ENCODE measurements at places on chromosomes 11 and 22.

DNA sequence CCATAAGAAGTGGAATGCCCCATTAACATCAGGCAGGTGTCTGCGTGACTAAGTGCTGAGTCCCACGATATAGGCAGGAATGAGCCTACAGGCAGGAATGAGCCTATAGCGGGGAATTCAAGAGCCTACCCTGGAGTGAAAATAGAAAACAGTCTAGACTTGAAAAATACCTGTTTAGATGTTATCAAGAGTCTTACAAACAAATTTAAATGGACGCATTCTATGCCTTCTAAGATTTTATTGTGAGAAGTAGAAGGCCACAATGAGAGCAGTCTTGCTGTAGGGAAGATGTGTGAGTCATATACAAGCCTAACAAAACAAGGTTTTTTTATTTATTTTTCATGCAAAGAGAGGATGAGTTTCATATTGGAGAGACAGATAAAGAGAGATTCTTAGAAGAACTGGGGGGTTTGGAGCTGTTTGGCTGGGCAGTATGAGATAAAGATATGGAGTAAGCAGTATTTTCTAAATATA is 200.8 kb upstream of the ZC3H12C start:
- DNase-seq: no peak

DNA sequence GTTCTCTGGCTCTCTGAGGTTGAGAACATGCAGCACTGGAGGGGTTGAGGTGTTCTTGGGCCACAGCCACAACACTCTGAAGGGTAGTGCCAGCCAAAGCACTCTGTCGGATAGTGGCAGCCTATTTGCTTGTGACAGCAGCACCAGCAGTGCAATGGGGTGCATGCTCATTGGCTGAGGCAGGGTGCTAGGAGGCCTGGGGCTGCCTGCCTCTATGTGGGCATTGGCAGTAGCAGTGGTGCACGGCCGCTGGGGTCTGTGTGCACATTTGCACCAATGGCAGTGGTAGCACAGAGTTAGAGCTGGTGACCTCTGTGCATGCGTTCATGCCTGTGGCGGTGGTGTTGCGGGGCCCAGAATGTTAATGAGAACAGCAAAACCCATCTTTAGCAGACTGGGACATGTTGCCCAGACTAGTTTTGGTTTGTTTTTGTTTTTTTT is 25.4 kb downstream of the PI4KA start:
- DNase-seq: no peak

DNA sequence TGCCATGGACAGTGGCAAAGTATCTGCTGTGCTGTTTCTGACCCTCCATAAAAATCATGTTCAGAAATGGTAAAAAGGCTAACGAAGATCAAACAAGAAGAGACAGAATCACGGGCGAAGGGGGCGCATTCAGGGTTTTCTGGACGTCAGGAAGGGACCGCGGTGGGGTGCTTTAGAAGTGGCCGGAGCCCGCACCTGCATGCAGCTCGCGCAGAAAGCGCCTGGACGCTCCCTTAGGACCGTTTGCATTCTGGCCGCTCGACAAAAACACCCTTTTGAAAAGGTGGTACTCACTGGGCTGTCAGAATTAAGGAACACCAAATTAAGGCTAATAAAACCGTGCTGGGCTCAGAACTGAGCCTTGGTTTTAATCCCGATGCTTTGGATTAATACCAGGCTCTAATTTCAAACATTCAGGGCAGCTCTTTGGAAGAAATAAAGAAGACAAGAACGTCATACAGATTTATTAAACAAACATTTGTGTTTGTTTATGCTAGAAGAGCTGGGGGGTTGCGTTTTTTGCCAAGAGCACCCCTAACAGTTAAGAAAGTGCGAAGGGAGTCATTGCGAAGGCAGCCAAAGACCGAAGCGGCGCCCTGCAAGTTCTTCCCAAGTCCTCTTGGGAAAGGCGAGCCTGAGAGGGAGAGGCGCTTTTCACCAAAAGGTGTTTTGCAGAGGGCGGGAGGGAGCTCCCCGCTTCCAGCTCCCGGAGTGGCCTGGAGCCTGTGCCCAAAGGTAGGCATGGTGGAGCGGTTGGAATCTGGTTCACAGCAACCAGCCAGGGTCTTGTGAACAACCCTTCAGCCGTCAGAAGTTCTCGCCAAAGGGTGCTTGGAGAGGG is 47.7 kb upstream of the DBX1 start:
- no peak for DNase-seq

DNA sequence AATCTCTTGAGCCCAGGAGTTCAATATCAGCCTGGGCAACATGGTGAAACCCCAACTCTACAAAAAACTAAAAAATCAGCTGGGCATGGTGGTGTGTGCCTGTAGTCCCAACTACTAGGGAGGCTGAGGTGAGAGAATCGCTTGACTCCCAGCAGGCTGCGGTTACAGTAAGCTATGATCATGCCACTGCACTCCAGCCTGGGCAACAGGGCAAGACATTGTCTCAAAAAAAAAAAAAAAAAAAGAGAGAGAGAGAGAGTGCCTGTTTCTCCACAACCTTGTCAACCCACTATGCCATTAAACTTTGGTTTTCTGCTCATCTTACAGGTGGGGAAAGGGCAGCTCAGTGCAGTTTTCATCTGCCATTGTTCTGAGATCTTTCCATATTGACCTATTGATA is 5.1 kb downstream of the FOLR3 start:
- no peak for DNase-seq

DNA sequence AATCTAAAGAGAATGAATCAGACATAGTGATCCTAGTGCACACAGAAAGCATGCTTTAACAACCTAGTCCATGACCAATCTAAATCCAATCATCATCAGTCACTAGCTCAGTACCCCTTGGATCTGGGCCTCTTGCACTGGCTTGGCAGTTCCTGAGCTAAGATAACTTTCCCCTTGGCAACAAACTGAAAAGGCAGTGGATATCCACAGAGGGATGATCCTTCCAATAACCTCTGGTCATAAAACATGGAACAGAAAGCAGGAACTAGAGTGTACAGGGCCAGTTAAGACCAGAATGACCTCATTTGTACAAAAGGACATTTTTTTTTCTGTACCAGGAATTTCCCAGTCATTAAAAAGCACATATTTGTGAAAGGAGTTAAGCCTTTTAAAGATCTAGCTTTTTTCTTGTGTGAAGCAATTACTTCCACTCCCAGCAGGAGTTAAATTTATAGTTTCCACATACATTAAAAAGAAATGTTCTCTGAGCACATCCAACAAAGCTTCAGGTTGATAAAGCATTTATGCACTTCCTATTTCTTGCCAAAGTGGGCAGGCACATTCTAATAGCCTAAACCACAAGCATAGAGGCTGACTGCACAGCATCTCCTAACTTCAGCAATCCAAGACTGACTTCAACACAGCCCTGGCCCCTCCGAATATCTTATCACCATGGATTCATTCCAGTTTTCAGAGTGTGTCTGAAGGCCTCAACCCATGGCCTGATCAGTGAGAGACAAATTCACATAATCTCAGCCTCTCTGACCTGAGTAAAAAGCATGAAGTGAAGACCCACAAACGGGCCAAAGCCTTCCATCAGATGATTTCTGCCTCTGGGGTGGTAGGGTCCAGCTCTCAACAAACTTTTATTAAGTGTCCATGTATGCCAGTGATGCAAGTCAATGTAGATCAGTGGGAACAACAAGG is 29.9 kb downstream of the GUCY1A2 start:
- DNase-seq: no peak

GRCh38 chr11:76635991-76636738 is 34.4 kb downstream of the LRRC32 start:
- DNase-seq: no peak

GRCh38 chr11:48169717-48170116 is 46.9 kb upstream of the OR4B1 start:
- no peak for DNase-seq

DNA sequence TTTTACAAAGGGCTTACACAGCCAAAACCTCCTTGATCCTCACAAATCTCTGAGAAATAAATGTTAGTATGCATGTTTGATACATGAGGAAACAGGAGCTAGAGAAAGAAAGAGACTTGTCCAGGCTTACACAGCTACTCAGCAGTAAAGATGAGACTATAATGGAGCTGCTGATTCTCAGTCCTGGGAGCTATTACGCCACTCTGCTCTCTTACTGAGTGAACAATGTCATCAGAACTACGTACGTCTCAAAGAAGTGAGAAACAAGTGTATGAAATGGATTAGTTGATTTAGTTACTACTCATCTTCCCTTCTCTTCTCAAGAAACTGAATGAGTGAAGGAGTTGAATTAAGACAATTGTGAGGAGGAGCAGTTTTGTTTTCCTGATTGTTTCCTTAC is 12.3 kb downstream of the MS4A6E start:
- DNase-seq: no peak

GRCh38 chr11:43214471-43214870 is 97.3 kb upstream of the API5 start:
- DNase-seq: no peak

- no peak for DNase-seq
Measured at GRCh38 chr11:64466115-64466718, 107.3 kb downstream of the RPS6KA4 start.

- DNase-seq: no peak
Measured at GRCh38 chr11:69486056-69486772, 4.8 kb downstream of the LINC01488 start.

- no peak for DNase-seq
Measured at GRCh38 chr11:107801641-107802040, 56.9 kb downstream of the SLC35F2 start.

DNA sequence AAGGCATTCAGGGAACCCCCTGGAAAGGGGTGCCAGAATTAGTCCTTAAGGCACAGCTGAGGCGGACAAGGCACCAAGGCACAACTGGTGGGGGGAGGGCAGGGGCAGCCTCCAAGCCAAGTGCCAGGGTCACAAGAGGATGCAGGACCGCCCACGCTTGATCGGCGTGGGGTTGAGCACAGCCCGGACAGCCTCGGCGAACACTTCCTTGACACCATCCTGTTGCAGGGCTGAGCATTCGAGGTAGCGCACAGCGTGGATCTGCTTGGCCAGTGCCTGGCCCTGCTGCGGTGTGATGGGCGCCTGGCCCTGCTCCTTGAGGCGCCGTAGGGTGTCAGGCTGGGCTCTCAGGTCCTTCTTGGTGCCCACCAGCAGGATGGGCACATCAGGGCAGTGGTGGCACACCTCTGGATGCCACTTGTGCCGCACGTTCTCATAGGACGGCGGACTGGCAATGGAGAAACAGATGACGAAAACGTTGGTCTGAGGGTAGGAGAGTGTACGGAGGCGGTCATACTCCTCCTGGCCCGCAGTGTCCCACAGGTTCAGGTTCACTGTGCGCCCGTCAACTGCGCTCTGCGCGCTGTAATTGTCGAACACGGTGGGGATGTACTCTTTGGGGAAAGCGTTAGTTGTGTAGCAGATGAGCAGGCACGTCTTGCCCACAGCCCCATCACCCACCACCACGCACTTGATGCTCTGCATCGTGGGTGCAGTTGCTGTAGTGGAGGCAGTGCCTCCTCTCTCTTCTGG is 13.1 kb downstream of the RHOG start:
- DNase-seq: no peak

GRCh38 chr11:75891947-75892739 is 77.1 kb downstream of the UVRAG start:
- no peak for DNase-seq

GRCh38 chr11:35247428-35247827 is 108.5 kb downstream of the CD44 start:
- DNase-seq: peak; percentile 89

- DNase-seq: no peak
Measured at GRCh38 chr22:47573141-47573540, 810.7 kb downstream of the TBC1D22A start.

DNA sequence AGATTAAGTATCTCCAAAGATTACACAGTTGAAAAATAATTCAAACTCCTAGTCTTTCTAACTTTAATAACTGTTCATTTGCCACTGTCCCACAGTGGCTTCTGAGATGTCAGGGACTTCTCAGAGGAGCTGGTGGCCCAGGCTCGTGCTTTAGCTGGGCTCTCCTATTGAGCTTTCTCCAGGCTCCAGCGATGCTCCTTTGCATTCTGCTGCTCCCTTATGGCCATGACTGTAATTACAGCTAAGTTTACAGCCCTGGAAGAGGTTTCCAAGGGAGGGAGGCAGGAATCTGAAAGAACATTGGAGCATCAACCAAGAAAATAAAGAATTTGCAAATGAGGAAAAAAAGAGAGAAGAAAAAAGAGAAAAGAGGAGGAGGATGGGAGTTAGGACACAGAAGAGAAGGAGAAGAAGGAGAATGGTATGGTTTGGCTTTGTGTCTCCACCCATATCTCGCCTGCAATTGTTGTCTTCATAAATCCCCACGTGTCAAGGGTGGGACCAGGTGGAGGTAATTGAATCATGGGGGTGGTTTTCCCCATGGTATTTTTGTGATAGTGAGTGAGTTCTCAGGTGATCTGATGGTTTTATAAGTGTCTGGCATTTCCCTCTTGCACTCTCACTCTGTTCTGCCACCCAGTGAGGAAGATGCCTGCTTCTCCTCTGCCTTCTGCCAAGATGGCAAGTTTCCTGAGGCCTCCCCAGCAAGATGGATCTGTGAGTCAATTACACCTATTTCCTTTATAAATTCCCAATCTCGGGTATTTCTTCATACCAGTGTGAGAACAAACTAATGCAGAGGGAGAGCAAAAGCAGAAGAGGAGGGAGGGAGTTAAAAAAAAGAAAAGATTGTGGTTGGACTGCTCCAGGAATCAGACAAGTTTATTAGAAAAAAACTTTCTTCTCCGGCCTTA is 857.0 kb downstream of the KCNA4 start:
- DNase-seq: no peak

DNA sequence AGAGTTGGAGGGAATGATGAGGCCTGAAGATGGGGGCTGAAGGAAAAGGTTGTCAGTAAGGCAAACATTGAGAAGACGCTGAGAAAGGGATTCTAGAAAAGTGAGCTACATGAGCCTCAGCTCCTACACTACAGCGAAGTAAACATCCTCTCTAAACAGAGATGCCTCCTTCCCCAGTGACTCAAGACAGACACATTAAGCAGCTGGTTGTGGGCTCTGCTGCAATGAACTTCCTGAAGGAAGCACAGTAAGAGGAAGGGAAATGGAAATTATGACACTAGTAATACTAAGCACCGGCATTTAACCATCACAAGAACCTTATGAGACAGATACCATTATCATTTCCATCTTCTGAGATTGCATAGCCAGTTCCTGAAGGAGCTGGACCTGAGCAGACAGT is 190.5 kb downstream of the C11orf87 start:
- no peak for DNase-seq

GRCh38 chr11:61157743-61158142 is 3.5 kb downstream of the VPS37C start:
- DNase-seq: no peak

- DNase-seq: peak; percentile 80
Measured at GRCh38 chr11:121452609-121453150, at the start of gene SORL1-AS1. Gene SORL1-AS1 (minus strand): TSS chr11:121452967.
